ENCODE measurements at places on chromosomes 3 and 15.

GRCh38 chr3:136860541-136860940 is 1.5 kb upstream of the NCK1 start:
- DNase-seq: no peak

DNA sequence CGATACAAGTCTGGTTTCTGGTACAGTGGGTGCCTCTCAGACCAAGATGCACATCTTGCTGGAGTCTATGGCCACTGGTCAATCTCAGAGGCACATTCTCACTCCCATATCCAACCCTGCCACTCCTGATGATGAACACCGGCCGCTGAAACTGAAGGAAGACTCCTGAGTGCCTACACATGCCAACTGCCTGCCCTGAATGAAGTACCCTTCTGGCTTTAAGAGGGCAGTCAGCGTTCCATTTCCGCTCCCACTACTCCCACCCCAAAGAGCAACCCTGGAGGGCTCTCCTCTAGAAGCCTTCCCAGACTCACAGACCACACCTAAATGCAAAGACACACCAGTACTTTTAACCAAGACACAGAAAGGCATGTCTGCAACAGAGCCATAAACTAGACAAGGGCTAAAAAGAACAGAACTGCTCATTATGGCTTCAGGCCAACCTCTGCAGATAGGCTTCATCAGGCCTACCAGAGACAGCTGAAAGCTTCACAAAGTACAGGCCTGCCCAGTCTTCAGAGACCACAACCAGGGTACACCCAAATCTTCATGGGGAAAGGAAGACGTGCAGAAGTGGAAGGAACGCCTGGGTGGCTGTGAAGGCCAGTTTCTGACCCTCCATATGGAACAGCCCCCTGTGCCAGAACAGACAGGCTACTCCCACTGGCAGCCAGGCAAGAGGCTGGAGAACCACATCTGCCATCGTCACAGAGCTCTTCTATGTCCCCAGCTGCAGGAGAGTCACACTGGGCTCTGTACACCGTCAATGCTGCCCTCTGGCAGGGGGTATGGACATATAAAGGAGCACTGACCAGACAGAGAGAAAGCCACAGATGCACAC is 14.3 kb downstream of the ANP32A start:
- DNase-seq: no peak

- DNase-seq: no peak
Measured at GRCh38 chr15:70478251-70478990, 284.9 kb downstream of the UACA start.

- peak; percentile 29 for DNase-seq
Measured at GRCh38 chr3:129399145-129399894, 29.1 kb downstream of the EFCAB12 start.

DNA sequence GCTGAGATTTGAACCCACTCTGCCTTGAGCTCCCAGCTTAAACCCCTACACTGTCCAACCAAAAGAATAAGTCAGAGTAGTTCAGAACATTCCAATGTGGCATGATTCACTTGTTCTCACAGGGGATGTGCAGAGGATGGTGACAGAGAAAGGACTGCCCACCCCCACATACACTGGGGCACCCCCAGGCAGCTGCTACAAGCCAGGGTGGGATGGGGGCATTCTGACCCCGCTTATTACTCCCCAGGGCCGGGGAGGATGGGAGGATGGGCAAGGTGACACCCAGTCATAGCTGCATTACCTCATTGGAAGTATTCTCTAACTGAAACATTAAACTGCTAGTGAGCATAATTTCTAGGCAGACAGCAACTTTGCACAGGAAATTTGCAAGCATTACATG is 126.0 kb upstream of the PRR20G start:
- DNase-seq: no peak
